ENCODE measurements at places on chromosomes 11 and 22.

- DNase-seq, result no peak
These were observed 238.1 kb upstream of the TENM4 start for GRCh38 chr11:79678780-79679452.

GRCh38 chr22:40183029-40183581 lies 5.4 kb downstream of the TNRC6B start:
- DNase-seq, result peak; percentile 88

- DNase-seq, result no peak
These were observed 122.9 kb upstream of the HSD17B12 start for GRCh38 chr11:43557553-43558110.

- no peak for DNase-seq
These were observed 25.1 kb downstream of the TOM1 start for GRCh38 chr22:35324762-35325161.

DNA sequence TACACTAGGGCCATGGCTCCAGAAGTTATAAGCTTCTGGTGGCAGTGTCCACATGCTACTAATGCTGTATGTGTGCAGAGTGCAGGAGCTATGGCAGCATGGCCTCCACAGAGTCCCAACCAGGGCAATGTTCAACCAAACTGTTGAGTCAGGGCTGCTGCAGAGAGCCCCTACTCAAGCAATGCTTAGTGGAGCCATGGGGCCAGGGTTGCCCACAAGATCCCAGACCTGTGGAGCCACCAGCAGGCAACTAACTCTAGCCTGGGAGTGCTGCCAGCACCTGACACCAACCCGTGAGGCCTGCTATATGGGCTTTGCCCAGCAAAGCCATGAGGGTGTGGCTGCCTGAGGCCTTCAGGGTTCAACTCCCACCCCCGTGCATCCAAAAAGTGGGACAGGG lies 655.2 kb downstream of the TBC1D22A start:
- no peak for DNase-seq

- DNase-seq, result no peak
These were observed 2.3 kb upstream of the FXYD2 start for GRCh38 chr11:117826832-117827231.

GRCh38 chr11:77559686-77560401 lies 29.9 kb upstream of the AQP11 start:
- DNase-seq, result peak; percentile 96

GRCh38 chr22:50169181-50169759 lies 1.3 kb upstream of the PANX2 start:
- DNase-seq, result no peak

DNA sequence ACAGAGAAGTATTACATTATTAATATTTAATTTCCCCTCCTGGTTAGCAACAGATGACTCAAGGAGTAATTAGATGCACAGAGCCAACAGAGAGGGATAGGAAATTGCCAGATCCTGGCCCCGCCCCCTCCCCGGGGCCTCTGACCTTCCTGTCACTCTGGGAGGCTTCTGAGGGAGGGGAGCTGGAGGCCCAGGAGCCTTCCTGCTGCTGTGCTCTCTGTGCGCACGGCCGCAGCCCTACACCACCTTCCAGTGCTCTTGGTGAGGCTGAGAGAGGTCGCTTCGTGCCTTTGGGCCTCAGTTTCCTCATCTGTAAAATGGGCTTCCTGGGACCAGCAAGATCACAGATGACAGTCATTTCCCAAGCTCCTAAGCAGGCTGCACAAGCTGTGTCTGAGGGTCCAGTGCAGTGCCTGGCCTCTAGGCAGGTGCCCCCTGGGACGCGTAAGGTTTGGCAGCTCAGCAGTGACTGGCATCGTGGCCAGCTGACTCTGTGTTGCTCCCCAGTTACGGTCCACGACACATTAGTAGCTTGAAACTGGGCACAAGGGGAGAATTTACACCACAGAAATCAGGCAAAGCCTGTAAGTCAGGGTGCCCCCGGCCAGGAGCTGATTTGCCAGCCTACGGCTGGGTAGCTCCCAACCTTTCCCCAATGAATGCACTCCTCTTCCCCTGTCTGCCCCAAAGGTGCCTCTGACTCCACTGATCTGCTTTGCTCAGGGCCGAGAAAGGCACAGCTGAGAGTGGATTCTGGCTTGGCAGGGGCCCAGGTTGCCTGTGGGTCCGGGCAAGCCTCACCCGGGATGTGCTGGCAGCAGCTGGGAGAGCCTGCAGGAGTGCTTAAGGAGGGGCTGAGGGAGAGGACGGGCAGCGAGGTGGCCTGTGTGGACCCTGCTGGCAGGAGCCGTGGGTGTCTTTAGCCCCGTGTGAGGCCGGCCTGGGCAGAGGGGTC lies 2.3 kb downstream of the ADORA2A start:
- peak; percentile 19 for DNase-seq

DNA sequence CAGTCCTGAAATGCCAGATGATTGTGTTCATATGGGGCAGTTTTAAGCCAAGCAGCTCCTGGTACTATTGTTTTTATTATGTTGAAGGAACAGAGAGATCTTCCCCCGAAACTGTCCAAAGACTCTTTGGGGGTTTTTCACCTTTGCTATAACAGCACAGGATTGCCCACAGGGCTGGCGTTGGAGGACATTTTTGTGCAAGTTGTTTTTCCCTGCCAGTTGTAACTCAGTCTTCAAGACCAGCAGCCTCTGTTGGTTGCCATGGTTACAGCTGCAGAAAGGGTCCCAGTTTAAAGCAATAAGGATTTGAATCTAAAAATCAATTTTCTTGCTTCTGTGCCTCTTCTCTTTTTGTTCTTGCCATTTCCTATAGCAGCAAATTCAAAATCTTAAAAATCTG lies 45.4 kb upstream of the YWHAH start:
- DNase-seq, result no peak

- DNase-seq, result peak; percentile 34
These were observed 21.0 kb upstream of the GDPD4 start for GRCh38 chr11:77322506-77322905.

DNA sequence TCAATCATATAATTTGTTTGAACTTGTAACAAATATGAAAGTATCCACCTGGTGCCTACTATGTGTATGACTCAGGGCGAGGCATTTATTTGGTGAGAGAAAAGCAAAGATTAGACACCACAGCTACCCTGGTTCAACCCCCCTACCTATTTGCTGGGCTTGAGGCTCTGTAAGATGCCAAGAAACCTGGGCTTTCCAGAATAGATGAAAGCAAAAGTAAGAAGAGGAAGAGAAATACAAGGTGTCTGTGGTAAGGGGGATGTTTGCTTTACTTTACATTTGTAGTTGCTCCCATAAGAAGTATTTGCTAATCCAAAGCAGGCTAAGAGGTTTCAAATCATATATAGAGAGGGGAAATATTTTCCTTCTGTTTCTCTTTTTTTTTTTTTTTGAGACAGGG lies 61.7 kb downstream of the DDI1 start:
- DNase-seq, result no peak

GRCh38 chr11:69207165-69207889 lies 51.6 kb downstream of the SMIM38 start:
- DNase-seq, result no peak

DNA sequence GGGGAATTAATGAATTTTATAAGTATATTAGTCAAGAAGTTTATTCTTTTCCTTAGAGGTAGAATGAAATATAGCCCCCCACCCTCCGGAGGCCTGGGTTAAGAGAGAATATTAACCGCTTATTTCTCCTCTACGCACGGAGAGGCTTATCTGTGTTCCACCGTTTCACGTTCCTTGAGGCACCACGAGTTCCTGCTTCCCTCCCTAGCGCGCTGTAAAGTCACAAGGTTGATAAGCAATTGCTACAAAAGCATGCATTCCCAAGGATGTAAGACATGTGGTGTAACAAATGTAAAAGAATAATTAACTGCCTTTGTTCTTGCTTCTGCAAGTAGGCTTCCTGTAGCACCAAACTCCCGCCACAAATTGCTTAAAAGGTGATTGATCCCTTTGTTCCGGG lies 1.5 kb upstream of the ANKRD42 start:
- no peak for DNase-seq

DNA sequence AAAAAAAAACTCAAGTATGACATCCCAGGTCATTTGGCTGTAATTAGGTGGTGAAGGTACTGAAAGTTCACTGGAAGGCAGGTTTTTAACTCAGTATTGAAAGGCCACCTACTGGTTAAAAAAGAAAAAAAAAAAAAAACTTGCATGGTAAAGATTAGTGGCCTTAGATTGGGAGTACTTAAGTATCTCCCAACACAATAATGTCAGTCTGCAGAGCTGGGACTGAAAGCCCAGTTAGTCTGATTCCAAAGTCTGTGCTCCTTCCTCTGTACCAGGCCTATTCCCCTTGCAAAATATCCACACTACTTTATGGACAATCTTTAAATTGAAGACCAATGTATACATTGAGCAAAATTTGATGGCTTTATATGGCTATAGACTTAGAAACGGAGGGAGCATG lies 85.5 kb downstream of the NOX4 start:
- peak; percentile 18 for DNase-seq

DNA sequence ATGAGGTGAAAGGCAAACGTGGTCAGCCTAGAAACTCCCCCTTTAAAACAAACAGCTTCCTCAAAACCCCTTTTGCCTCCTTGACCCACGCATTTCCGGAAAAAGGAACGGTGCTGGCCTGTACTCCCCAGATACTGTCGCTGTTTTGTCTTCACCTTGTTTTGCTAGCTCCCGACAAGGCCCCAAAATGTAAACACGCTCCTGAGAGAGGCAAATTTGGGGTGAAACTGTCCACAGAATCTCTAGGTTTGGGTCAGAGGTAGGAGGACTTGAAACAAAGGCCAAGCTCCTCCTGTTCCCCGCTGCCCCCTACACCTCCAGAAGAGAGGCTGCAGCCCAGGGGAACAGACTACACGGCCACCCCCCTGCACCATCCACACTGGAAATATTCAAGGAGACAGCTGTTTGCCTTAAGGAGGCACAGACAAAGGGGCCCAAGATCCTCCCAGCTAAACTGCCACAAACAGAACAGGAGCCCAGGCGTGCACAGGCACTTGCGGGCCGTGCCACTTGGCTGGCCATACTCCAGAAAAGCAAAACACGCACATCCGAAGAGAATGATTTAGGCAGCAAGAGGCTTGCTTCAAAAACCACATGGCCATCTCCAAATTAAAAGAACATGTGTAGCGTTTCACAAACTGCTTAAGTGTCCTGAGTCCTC lies 160.5 kb upstream of the GRK3 start:
- no peak for DNase-seq

DNA sequence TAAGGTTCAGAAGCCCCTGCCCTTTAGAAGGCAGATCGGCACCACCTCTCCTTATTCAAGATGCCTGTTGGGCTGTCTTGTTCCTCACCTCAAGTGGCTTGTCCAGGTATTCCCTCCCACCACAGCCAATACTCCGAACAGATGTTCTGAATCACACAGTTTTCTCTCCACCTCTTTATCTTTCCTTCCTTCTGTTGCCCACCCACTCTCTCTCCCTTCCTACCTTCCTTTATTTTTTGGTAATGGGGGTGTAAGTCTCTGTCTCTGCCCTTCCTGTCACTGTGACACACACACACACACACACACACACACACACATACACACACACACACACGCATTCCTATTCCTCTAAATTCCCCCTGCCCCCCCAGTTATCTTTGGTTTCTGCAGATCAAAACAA lies 8.4 kb downstream of the BEST1 start:
- DNase-seq, result no peak

- no peak for DNase-seq
These were observed 118.6 kb downstream of the HIPK3 start for GRCh38 chr11:33375688-33376311.

DNA sequence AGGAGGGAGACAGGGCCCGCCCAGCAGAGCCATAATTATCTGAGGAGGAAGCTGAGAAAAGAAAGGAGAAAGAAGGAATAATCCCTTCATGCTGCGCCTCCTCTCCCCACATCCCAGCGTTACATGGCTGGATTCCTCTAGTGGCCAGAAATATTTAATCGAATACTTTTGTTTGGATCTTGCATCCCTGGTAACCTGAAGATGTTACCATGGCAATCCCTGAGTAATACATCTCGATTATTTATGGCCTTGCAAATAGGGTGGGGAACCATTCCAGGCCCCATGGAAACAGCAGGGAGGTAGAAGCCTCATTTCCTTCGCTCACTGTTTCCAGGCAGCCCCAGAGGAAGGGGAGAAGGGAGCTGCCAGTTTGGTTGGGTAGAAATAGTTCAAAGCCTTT lies 357.7 kb downstream of the BUD13 start:
- DNase-seq, result peak; percentile 6

DNA sequence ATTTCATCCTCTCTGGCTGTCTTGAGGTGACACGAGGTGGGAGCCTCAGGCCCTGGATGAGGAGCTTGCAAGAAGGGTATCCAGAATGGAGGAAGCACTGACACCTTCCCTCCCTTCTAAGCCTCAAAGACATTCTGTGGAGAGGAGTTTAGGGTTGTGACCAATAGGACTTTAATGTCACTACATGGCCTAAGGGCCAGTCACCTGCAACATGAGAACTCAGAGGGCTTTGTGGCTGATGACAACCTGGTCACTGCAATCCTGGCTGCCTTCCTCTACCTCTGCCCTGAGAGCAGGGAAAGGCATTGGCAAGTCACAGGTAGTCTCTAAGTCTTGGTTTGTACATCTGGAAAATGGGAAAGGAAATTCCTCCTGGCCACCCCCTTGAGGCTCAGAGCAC lies 33.7 kb downstream of the PISD start:
- no peak for DNase-seq

DNA sequence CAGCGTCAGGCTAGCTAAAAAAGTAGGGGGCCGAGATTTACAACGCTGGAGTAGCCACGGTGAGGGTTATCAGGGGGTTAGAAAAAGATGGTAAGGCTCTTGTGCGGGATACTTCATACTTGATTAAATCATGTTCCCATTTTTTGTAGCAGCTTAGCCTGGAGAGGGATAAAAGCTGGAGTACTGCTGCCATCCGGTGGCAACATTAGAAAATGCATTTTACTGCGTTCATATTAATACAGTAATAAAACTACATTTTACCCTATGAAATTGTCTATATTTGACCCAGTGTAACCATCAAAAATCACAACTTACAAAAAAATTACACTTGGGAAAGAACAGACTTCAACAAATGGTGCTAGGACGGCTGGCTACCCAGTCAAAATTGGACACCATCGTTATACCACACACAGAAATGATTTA lies 17.3 kb downstream of the RPUSD4 start:
- peak; percentile 45 for DNase-seq

- no peak for DNase-seq
These were observed 325.0 kb upstream of the LUZP2 start for GRCh38 chr11:24171869-24172268.

GRCh38 chr11:133955945-133956421 lies 785 bp downstream of the IGSF9B start:
- no peak for DNase-seq

DNA sequence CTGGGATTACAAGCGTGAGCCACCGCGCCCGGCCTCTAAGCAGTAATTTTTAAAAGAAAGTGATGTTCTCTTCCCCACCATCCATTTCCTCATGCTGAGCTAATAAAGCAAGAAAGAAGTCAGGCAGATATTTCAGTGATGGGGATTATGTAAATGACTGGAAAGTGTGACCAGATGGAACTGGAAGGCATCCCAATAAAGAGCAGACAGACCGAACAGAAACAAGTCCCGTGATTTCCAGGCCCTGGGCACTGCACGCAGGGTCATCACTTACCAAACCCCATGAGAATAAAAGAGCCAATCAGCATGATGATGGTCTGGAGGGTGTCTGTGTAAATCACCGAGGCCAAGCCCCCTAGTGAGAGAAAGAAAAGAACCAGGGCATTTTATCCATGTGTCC lies 18.2 kb downstream of the SLC5A4 start:
- no peak for DNase-seq

- no peak for DNase-seq
These were observed 71.2 kb upstream of the PRR5 start for GRCh38 chr22:44630826-44631225.

Measured in amniotic epithelial cell (primary cell).